ENCODE measurements at places on chromosomes 7 and 10.
A peak's percentile ranks its signal among the peaks of the same experiment; 100 is the strongest.

DNA sequence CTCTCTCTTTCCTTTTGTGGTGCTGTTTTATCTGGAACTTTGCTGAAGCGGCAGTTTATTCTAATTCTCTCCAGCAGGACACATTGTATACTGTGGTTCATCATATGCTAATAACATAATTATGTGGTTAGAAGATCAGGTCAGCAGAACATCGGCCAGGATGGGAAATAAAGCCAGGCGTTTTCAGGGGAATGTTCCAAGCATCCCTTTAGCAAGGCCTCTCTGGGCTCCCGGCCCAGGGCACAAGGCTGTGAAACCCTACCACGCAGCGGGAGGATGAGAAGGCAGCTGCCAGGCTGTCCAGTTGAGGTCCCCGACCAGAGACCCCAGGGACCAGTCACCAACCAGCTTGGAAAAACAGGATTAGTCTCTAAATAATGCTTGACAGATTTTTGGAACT lies 112.2 kb upstream of the GALNT17 start:
- DNase-seq, result no peak

DNA sequence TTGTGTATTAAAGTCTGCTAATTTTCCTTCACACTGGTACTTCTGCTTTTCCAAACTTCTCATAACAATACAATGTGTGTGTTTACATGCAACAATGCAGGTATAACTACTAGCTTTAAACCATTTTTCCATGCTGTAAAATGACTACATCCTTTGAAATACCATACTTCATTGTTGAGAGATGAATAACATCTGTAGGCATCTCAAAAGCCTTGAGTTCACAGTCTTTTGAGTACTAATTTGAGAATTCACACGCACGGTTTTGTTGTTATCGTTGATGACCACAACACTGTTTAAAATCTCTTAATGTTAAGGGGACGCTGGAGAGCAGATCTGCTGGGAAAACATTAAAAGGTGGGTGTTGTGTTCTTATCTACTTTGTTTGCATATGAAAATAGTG lies 37.4 kb downstream of the SEMA3A start:
- no peak for DNase-seq

DNA sequence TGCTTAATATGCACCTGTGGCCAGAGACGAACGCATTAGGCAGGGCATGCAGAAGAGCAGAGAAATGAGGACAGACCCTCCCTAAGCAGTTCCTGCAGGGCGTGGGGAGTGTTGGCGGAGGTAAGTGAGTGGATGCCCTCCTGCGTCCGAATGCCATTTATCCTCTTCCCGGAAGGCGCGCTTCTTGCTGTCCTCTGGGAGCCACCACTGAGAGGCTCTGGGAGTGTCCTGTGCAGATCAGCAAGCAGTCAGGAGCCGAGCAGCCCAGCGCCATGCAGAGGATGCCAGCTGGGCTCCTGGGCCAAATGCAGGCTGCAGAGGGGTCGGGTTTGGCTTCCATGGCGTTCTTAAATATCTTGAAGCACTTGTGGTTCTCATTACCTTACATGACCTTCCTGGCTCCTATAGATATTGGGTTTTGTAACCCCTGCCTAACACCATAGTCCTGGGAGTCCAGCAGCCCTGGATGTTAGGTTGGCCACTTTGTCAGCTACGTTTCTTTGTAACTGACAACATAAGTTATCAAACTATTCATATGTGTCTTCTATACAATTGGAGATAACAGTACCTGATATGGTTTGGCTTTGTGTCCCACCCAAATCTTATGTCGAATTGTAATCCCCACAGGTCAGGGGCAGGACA lies 30.0 kb upstream of the SLIT1 start:
- no peak for DNase-seq

- DNase-seq, result peak; percentile 99
These were observed 69.3 kb downstream of the ETV1 start for GRCh38 chr7:13920053-13920697.

DNA sequence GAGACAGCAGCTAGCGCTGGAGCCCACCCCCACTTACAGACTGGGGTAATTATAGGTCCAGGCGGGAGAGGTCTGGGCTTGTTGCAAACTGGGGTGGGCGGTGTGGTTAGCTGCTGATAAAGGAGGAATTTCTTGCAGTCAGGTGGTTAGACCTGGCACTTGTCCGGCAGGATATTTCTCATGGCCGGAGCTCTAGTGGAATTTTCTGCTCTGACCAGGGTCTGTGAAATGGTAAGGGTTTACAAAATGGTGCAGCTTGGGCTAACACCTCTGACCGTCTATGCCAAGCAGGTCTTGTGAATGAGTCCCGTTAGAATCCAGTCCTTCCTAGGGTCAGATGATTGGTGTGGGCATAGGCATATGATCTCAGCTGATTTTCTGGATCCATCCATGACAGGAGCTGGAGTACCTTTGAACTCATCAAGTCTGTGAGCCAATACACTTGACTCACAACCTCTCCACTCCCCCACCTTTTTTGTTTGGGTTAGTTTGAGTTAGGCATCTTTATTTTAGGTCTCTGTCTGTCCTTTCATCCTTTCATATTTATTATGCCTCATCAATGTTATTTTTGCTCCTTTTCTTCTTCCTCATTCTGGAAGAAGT lies 213.4 kb downstream of the SUGCT start:
- DNase-seq, result no peak

- DNase-seq, result no peak
These were observed 227.1 kb downstream of the DYNC1I1 start for GRCh38 chr7:95999481-95999880.

- DNase-seq, result no peak
These were observed 93.2 kb upstream of the ZNF438 start for GRCh38 chr10:31124852-31125251.

DNA sequence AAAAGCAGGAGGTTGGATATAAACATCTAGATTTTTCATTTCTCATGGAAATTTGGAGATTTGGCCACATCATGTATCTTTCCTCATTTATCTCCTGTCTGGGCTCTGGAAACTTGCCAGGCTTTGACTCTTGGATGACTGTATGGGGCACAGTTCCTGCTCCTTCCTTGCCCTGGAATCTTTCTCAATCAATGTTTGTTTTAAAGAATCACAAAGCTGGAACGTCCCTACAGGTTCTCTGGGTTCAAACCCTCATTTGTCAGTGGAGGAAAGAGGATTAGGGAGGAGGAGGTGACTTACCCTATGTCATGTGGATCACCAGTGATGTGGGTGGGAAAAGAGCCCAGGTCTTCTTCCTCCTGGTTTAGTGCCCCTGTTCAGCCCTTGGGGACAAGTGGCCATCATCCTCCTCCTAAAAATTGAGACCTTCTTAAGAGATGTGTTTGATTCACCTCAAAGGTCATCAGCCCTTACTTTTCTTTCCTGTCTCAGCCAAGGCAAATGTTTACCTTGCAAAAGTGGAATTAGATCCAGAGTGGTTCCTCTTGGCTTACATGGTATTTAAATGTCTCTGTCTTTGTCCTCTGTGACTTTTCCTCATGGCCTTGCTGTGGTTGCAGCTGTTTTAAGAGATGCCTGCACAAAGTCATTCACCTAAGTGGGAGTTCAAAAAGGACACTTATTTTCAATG lies 38.8 kb upstream of the PDZD8 start:
- DNase-seq, result peak; percentile 2

- no peak for DNase-seq
These were observed 49.1 kb downstream of the GATA3 start for GRCh38 chr10:8103543-8103942.

DNA sequence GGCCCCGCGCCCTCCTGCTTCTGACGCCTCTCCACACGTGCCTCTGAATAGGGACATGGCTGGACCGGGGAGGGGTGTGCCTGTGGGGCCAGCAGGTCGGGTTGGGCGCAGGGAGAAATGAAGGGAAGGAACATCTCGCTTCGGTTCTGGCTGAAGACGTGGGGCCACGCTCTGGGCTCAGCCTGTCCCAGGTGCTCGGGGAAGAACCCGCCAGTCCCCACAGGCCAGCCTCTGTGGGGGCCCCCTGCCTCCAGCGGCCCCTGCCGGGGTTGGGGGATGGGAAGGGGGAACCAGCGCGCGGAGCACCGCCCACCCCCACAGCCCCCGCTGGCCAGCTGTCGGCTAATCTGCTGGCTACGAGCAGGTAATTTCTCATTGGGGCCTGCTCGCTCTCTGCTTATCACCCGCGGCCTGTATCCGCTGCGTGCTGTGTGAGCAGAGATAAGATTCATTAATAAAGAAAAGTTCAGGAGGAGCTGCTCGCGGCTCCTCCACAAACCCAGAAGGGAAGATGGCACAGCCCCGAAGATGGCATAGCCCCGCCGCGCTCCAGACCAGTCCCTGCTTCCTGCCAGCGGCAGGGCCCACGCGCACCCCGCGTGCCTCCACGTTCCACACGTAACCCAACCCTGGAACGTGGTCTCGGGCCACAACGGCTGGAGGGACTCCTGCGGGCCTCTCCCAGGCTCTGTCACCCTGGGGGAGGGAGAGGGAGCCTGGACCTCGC lies 186.2 kb downstream of the ELFN1 start:
- DNase-seq, result no peak

- no peak for DNase-seq
These were observed 266.9 kb upstream of the SHH start for GRCh38 chr7:156079156-156079555.

- DNase-seq, result no peak
These were observed 430.4 kb downstream of the GRID1 start for GRCh38 chr10:85936161-85936560.

DNA sequence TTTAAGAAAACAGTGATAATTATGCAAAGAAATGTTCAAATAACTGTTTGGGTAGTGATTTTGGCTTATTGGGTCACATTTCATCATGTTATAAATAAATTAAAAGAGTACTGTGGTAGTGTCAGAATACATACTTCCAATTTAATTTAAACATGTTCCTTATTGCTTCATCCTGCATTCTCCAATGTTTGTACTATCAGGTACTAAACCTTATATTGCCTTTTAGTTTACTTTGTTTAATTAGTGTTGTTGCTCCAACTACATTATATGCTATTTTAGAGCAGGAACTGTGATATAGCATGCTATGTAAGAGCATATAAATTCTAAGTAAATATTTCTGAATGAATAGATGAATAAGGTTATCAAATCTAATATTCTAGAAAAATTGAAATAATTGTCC lies 40.9 kb downstream of the VTI1A start:
- no peak for DNase-seq

DNA sequence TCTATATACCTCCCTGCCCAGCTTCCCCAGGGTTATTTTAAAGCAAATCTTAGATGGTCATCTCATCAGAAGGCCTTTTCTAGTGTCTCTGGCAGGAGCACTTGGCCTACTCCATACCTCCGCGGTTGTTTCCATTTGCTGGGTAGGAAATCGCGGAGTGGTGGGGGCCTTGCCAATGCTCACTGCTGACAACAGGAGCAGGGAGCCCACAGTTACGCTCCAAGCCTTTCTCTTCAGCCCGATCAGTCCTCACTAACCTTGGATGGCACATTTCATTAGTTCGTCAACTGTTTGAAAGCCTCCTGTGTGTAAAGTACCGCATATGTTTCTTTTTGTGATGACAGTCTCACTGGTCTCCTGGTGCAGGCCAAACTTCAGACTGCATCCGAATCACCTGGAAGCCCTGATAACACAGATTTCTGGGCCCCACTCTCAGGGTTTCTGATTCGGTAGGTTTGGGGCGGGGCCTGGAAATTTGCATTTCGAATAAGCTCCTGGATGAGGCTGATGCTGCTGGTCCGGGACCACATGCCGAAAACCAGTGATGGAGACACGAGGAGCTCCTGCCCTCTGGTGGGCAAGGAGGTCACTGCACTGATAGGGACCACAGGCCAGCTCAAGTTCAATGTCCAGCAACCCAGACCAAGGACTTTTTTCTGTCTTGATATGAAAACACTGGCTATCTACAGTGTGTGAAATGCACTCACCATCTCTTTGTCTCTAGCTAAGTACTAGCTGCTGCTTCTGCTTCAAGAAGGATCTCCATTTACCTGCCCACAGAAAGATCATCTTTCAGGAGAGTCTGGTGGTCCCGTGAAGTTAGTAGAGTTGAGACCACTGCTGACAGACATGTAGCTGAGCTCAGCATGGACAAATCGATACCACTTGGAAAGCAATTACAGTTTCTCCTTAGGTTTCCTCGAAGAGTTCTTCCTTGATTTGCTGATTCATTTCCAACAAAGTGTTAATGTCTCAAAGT lies 14.0 kb downstream of the LRGUK start:
- DNase-seq, result no peak

GRCh38 chr10:3542185-3542611 lies 242.8 kb downstream of the KLF6 start:
- no peak for DNase-seq

GRCh38 chr7:134946260-134946659 lies 40.0 kb upstream of the AGBL3 start:
- DNase-seq, result no peak

DNA sequence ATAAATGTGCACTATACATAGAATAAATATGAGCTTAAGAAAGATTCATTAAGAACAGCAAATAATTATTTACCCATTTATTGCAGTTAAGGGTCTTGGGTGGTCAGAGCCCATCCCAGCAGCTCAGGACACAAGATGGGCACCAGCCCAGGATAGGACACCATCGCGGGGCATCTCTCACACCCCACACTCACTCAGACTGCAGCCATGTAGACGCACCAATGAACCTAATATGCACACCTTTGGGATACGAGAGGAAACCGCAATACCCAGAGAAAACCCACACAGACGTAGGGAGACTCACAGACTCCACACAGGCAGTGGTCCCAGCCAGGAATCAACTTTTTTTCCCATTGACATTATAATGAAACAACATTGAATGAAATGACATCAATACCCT lies 36.0 kb downstream of the CARD11 start:
- no peak for DNase-seq

- DNase-seq, result no peak
These were observed 5.8 kb upstream of the FEZF1 start for GRCh38 chr7:122310119-122311021.

- DNase-seq, result peak; percentile 27
These were observed 12.5 kb downstream of the SFRP5 start for GRCh38 chr10:97759158-97759887.

DNA sequence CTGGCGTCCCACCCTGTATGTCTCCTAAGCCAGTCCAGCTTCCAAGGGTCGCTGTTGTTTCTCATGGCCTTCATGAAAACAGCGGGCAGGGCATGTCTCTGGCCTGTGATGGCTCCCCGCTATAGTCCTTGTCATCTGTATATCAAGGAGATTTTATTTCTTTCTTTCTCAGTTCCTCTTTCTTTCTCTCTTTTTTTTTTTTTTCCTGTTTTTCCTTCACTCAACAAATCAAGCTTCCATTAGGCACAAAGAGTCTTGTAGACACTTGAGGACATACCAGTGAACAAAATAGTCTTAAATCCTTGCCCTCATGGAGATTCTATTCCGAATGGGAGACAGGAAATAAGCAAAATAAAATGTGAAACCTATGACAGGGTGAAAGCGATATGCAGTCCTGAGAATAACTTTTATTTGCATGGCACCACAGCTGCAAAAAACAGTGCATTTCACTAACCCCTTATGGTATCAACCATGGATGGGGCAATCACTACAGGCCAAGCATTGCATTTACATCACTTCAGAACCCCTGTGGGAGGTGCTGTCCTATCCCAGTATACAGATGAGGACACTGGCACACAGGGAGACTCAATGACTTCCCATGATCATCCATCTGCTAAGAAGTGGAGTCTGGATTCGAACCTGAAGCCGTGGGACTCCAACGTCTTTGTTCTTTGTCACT lies 50.7 kb downstream of the SYPL1 start:
- no peak for DNase-seq

- no peak for DNase-seq
These were observed 85.9 kb upstream of the PLXDC2 start for GRCh38 chr10:19730167-19730906.

Measured in NCI-H1105 treated with DMSO at 0.1 percent for 48 hours (cell line).